ENCODE measurements at places on chromosomes 7 and 10.
A peak's percentile ranks its signal among the peaks of the same experiment; 100 is the strongest.

DNA sequence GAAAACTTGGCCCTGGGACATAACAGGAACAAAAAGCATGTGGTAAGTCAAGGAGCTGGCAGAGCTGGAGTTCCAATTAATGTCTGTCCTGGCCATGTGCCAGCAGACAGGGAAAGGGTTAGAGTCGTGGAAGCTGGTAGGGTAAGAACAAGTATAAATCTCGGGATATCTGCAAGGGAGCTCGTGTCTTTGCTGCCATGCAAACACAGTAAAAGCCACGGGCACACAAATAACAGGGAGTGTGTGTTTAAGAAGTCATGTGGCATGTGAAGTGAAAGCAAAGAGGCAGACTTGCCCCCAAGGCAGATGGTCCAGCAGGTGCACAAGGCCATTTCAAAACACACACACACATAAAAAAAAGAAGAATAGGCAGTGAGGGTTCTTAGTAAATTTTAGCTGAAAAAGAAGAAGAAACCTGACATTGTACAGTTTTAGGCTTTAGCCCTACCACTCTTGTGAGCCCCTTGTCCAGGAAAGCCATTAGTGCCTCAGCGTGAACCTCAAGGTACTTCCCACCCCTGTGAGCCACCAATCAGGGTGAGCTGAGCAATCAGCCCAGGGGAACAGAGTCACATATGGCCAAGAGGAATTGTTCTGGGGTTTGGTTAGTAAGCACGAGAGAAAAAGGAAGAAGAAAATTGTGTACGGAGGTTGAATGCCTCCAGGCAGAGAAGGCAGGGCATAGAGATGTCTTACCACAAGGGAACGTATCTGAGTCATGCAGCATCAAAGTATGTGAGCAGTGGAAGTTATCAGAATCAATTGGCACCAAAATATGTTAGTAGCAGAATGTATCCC is 32.8 kb upstream of the ARHGAP12 start:
- peak; percentile 29 for DNase-seq

DNA sequence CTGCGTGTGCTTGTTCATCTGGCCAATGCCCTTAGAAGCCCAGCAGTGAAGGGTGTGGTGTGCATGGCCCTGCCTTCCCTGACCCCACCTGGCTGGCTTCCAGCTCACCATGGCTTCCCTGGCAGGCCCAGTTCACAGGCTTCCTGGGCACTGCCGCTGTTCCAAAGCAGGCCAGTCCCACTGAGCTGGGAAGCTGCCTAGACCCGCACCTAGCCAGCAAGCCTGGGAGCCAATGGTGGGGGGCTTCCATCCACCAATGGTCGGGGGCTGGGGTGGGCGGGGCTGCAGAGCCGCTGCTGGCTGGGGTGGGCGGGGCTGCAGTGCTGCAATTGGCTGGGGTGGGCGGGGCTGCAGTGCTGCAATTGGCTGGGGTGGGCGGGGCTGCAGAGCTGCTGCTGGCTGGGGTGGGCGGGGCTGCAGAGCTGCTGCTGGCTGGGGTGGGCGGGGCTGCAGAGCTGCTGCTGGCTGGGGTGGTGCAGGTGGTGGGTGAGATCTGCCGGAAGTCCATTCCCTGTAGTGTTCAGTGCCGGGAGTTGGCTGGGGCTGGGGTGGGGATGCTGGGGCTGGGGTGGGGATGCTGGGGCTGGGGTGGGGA is 12.4 kb downstream of the CALY start:
- peak; percentile 69 for DNase-seq

DNA sequence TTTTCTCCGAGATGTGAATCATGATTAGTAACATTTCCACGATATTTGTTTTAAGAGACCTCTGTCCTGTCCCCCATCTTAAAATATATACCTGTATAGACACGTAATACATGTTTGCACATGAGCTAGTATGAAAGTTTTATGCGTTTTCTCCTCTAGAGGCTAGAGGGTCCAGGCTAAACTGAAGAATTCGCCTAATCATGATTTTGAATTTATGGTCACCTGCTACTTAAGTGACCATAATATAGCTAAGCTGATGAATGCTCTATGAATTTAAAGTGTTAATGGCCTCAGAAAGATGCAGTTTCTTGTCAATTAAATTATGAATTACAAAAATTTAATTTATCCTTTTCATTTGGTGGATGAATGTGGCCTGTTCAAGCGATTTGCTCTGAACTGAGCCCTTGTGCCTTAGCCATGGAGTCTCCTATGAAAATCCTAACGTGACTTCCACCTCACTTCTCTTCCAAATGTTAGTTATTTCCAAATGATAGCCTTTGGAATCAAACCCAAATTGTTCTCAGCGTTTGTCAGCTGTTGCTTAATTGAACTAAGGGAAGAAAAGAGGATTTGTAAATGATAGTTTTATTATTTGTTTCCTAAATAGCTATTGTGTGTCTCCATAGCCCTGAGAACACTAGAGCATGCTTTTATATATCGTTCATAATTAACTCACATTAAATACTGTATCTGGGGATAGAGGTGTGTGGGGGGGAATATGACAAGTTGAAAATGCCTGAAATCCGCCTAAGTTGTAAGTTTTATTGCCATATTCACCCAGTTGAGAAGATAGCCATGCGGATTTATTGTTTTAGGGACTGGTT is 2.3 kb downstream of the CELF2 start:
- DNase-seq, result no peak

DNA sequence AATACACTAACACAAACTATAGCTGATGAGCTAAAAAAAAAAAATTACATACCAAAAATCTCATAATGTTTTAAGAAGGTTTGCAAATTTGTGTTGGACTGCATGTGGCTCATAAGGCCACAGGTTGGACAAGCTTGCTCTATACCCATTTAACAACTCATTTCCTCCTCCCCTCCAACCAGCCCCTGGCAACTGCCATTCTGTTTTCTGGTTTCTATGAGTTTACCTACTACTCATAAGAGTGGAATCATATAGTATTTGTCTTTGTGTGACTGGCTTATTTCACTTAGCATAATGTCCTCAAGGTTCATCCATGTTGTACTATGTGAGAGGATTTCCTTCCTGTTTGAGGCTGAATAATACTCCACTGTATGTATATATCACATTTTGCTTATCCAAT is 100.4 kb upstream of the ARHGAP21 start:
- DNase-seq, result no peak

DNA sequence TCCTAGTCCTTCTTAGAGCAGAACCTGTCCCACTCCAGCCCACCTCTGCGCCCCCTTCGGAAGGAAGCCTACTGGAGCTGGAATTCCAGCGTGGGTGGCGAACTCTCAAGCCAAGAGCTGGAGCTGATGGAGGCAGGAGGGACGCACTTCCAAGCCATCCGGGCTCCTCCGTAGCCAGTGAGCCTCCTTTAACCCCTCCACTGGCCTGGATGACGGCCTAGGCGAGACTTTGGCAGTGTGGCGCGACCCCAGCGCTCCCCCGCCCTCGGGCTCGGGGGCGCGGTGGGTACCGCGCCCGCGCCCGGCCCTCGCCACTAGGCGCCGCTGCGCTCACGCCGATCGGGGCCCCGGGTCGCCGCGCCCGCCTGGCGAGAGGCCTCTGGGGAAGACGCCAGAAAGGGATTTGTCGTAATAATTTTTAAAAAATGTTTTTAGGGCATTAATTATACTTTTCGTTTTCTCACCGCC is 5.1 kb upstream of the EMX2 start:
- peak; percentile 32 for DNase-seq

GRCh38 chr10:27743877-27744801 is 1.5 kb downstream of the MKX start:
- no peak for DNase-seq

DNA sequence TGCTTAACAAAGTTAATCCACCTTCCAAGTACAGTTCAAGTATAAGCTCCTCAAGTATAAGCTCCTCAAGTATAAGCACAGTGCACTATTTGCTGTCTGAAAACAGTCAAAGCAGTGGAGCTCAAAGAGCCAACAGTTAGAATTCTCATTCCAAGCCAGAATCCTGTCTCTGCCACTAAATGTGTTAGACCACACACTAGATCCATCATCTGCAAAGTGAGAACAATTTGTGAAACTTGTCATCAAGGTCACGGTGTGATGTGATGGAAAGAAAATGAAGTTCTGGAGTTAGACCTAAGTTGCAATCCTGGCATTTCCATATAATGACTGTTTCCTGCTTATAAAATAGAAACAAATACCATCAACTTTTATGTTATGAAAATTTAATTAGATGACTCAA is 602.5 kb downstream of the TNS3 start:
- no peak for DNase-seq

GRCh38 chr7:25846722-25847121 is 305.3 kb upstream of the NFE2L3 start:
- no peak for DNase-seq

DNA sequence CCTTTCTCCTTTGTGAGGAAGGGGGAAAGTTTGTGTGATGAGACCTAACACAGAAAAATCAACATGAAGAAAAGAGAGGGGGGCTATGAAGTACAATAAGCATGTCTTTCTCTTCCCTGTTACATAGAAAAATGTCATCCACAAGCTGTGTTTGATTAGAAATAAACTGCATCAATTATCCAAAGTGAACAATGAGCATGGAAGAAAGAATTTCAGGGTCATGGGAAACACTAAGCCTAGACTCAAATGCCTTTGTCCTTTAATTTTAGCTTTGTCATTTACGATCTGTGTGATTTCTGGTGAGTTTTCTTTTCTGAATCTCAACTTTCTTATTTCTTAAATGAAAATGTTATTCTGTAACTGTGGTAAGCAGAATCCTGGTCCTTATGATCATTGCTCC is 121.0 kb downstream of the GNAI1 start:
- no peak for DNase-seq

Measured in GM12865 (cell line).